ENCODE measurements at places on chromosomes 11 and 22.

DNA sequence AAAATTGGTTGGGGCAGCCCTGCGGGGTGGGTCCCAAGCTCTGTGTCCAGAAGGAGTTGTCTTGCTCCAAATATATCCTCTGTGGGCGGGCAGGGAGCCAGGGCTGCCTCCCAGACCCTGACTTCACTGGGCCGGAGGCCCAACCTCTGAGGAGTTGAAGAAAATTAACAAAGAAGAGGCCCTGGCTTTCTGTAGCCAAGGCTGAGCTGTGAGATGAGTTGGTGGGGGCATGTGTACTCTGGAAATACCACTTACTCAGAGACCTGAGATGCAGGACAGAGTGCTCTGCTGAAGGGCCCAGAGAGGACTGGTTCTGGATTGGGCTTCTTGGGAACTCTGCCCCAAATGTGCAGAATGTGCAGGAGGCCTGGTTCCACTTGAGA, 96.3 kb downstream of the SWAP70 start:
- DNase-seq: no peak

DNA sequence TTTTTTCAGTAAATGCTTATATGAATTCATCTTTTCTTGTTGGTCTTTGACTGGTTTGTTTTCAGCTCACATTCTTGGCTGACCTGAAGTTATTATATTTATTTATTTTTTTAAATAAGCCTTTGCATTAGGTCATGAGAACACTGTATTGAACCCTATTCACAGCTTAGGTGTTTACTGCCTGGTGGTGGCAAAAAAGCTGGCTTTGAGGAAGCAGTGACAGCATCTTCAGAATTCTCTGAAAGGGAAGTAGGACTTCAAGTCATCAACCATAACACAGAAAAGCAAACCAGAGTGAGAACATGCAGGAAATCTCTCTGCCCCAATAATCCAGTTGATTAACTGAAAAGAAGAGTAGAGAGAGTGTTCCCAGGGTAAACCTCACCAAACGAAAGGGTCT, 30.3 kb upstream of the MMP13 start:
- DNase-seq: no peak

- peak; percentile 85 for DNase-seq
These were observed 17.0 kb upstream of the IL2RB start for GRCh38 chr22:37166675-37167066.

DNA sequence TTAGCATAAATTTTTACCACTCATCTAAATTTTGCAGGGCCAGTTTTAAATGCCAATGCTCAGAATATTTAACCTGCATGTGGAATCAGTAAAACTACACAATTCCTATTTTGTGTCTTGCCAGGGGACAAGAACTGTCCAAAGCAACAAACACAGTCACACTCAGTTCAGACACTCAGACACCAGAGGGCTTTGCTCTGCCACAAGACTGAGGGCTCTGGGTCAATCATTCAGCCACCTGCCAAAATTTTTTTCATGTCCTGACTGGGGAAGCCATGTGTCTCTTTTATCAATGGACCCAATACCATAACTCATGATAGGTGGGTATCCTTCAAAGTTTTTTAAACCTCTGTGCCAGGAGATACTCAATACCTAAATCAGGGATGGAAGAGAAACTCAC, 304.0 kb upstream of the ANO3 start:
- DNase-seq: no peak

Data from activated CD4-positive, alpha-beta T cell treated with anti-CD3 and anti-CD28 coated beads, Interleukin-2, amount 50 U/mL, for 16 hours (primary cell).